Amniotic stem cell (primary cell): ENCODE measurements at places on chromosomes 13 and 19.
A peak's percentile ranks its signal among the peaks of the same experiment; 100 is the strongest.

DNA sequence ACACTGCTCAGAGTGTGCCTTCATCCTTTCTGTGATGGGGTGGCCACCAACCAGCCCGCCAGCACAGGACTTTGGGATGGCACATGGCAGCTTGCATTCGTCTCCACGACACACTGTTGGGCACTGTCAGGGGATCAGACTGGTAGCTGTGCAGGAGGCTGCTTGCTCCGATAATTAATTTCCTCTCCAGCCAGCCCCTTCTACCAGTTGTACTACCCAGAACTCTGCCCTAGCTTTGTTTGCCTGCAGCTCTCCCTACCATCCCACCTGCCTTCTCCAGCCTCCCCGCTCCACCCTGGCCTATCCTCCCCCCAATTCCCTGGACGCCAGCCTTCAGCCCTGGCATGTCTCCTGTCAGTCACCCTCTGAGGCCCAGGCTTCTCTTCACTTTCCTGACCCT lies 228.3 kb downstream of the TSHZ3 start:
- DNase-seq = no peak

DNA sequence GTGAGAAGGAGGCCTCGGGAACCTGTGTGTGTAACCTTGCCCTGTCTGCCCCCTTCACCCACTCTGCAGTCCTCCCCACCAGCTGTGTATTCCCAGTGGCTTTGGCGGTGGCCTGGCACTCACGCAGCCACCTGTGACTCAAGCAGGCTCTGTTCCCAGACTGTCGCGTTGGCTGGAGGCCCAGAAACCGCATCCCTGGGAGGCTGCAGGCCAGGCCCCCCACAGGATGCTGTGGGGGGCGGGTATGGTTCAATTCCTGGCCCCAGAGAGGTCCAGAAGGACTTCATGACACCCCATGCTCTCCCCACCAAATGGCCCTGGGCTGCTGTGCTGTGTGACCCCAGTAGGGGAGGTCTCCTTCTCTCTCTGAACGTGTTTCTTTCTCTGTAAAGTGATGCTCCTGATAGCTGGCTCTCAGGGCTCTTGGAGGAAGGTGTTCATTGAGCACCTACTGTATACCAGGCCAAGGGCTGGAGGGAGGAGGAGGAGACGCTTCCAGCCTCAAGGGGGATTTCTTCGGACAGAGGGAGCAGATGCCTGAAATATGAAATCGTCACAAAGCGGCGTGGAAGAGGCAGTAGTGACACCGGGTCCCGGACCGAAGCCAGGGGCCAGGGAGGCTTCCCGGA lies 1.9 kb upstream of the LINGO3 start:
- DNase-seq = no peak

GRCh38 chr13:79631051-79631659 lies 150.2 kb downstream of the NDFIP2 start:
- peak; percentile 93 for DNase-seq

DNA sequence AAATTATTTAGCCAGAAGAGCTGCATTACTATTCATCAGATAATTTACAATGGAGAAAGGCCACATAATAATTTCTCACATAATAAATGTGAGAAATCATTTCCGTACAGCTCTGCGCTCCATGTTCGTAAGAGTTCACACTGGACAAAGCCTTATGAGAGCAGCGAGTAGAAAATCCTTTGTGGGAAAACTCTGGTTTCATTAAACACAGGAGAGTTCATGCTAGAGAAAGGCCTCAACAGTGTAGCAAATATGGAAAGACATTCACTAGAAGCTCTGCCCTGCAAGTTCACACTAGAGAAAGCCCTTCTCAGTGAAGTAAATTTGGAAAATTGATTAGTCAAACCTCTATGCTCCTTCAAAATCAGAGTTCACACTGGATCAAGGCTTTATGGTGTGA lies 8.4 kb downstream of the ZNF776 start:
- DNase-seq = no peak

DNA sequence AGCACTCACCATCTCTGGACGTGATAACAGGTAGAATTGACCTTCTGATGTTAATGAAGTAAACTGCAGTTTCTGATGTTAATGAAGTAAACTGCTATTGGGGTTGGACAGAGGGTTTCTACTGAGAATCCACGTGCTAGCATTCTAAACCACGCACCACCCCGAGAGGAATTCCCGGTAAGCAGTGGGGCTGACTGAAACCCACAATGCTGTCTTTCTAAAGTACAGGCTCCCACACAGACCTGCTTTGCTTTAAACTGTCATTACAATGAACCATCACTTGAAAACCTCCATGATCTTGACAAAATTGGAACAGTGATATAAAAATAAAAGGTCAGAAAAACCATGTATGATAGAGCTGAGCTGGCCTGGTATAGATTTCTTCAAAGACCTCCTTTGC lies 559.0 kb downstream of the FGF9 start:
- DNase-seq = no peak

GRCh38 chr19:7251494-7251893 lies 42.7 kb downstream of the INSR start:
- DNase-seq = no peak

DNA sequence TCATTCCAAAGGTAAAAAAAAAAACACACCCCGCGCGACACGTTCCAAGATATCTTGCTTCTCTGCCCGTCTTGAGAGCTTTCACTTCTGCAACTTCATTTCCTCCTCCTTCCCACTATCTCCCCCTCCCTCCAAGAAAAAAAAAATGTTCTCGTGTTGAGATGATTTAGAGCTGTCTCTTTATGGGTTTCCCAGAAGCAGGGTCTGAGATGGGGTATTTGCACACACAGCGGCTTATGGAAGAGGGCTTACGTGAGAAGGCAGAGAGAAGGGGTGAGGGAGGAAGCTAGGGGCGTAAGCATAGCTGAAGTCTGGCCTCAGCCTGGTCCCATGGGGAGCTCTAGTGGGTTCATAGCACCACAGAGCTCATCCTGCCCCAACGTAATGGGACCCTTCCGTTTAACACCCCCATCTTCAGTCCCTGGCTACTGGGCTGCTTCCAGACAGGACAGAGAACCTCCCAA lies 31.3 kb upstream of the USE1 start:
- DNase-seq = no peak

- no peak for DNase-seq
These were observed 11.7 kb upstream of the OVOL3 start for GRCh38 chr19:36099166-36099785.

- no peak for DNase-seq
These were observed 286.6 kb downstream of the PCDH20 start for GRCh38 chr13:61128850-61129645.

DNA sequence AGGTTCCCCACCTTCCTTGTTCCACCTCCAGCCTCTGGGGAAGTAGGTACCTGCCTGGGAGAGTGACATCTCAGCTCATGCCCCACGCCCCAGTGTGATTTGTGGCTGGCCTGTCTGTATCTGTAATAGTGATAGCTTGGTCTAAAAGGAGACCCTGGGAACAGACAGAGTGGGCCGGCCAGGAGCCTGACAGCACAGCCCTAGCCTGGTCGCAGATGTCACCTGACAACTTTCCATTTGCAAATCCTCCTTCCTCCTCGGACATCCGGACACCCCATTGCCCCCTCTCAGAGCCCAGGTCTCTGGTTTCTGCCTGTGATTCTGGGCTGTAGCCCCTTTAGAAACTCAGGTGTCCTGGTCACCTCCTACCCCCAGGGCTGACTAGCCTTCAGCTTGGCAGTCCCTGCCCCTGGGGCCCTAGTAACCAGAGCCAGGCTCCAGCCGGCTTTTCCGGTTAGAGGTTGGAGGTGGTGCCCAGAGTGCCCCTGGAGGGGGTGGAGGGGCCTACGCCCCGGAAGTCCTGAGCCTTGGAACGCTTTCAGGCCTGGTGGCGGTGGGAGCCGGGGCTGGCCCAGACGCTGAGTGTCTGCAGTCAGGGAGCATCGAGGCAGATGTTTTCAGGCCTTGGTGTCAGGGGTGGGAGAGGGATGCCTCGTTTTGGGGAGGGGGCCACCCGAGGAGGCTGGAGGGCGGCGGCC lies 6.5 kb downstream of the LRRC8E start:
- DNase-seq = no peak

DNA sequence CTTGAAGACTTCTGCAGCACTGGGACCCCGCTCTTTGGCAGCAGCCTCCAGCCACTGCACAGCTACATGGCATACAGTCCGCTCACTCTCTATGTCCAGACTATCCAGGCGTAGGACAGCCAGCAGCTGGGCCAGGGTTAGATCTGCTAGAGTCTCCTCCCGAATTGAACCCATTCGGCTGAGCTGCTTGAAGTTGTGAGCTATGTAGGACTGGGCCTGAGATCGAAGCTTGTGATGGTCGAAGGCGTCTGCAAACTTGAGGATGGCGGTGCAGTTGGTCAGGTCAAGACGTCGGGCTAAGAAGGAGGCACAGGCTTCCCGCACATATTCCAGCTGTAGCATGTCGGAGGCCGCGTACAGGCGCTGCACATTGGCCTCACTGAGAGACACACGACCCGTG lies 900 bp downstream of the KBTBD7 start:
- no peak for DNase-seq

GRCh38 chr19:13869281-13869680 lies 7.7 kb upstream of the NANOS3 start:
- no peak for DNase-seq

DNA sequence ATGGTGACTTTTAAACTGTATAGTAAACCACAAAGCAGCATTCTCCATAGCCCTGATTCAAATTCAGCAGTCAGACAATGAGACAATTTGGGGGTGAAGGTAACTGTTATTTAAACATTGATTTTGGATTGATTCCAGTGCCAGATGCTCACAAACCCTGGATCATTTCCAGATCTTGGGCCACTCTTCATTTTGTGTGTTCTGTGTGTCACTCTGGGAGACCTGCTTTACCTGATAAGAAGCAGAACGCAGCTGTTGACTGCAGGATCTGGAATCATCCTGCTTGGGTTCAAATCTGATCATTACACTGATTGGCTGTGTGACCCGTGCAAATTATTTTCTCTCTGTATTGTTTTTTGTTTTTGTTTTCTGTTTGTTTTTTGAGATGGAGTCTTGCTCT lies 4.0 kb upstream of the PCDH8 start:
- no peak for DNase-seq

DNA sequence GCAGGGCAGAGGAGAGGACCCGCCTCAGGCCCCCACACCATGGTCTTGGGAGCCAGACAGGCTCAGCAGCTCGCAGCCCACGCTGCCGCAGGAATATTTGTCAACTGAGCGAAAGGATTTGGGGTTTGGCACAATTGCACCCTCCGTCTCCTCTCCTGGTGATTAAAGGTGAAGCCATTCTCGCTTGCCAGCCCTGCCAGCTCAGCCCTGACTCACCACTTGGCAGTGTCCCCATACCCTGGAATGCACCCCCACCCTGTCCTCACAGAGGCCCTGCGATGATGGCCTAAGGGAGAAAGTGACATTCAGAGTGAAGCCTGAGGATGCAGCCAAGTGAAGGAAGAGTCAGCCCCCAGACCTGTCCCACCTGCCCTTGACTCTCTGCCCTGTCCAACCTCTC lies 18.8 kb downstream of the CYTH2 start:
- DNase-seq = peak; percentile 74

GRCh38 chr19:22623841-22624221 lies 10.3 kb upstream of the ZNF492 start:
- DNase-seq = no peak

DNA sequence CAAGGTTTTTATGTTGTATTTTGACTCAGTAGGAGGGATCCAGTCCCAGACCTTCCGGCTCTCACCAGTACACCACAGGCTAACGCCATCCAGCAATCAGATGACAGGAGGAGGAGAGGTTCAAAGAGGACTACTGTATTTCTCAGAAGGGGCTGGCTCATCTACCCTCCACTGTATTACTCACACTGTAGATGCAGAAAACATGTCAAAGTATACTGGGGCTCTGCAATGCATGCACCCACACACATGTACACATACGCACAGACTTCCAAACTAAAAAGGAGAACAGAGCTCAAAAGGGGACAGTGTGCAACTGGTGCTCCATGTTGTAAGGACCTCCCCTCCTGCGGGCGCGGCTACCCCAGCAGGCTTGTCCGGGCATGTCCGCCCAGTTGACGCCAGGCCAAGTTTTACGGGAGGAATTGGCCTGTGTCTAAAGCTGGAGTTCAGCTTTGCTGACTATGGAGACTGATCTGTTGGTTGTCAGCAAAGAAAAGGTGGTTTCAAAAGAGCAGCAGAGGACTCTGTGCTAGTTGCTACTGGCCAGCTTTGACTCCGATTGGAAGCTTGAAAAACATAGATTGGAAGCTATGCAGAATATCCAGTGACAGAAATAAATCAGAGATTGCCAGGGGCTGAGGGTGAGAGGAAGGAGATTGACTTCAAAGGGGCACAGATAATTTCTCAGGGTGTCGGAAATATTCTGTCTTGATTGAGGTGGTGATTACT lies 314.2 kb downstream of the DLEU7 start:
- DNase-seq = no peak

DNA sequence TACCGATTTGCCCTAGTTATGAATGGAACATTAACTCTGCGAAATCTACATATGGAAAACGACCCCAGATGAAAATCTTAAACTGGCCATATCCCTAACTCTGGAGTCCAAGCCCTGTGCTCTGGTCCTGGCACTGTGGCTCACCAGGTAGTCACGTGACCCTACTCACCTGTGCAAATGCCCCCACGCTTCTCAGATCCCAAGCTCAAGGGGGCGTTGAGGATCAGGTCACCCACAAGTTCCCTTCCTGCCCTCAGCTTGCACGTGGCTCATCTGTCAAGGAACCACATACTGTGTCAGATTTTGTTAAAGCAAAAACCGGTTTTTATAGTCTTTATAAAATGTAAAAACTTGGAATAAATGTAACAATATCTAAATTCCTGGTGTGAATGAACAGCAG lies 324.0 kb downstream of the SHISA2 start:
- no peak for DNase-seq

- DNase-seq = no peak
These were observed 10.0 kb downstream of the SLC5A5 start for GRCh38 chr19:17881701-17882100.

- no peak for DNase-seq
These were observed 103.1 kb upstream of the RNF113B start for GRCh38 chr13:98280176-98280510.

- peak; percentile 46 for DNase-seq
These were observed 6.1 kb upstream of the KANK2 start for GRCh38 chr19:11203194-11204075.

GRCh38 chr19:45050036-45050435 lies 11.2 kb downstream of the CLASRP start:
- DNase-seq = no peak

GRCh38 chr19:15276620-15277215 lies 44.5 kb upstream of the EPHX3 start:
- no peak for DNase-seq

GRCh38 chr13:94309997-94310855 lies 169.3 kb downstream of the DCT start:
- DNase-seq = peak; percentile 30

DNA sequence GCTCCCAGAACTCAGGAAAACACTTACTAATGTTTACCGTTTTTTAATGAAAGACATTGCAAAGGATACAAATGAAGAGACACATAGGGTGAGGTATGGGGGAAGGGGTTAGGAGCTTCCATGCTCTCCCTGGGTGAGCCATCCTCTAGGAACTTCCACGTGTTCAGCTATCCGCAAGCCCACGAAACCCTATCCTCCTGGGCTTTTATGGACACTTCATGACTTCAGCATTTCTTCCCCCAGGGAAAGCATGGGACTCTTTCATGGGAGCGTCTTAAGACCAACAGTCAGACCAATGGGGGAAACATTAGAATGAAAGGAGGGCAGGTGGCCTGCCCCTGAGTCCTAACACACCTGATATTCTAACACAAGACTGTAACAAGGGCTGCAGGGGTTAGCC lies 6.6 kb upstream of the ESD start:
- no peak for DNase-seq

- DNase-seq = no peak
These were observed 27.2 kb downstream of the MYH14 start for GRCh38 chr19:50230379-50231351.

GRCh38 chr13:109651311-109651710 lies 135.1 kb downstream of the IRS2 start:
- no peak for DNase-seq
